ENCODE measurements at places on chromosomes 3 and 15. TPM values are rescaled to one million over a fixed set of nuclear protein-coding genes. Genes with fewer than 3 reads are reported as not detected.
A peak's percentile ranks its signal among the peaks of the same experiment; 100 is the strongest.

Gene TMA7
- total RNA-seq: 305 TPM

Gene ADAMTS7
- 5.1 TPM for total RNA-seq

Gene RLBP1
- total RNA-seq: not detected

Gene KY
- under 0.01 TPM for total RNA-seq

Gene GRIP2
- under 0.01 TPM for total RNA-seq

Gene CYP11A1
- 0.33 TPM for total RNA-seq

Gene PDZRN3
- total RNA-seq: 47.5 TPM

Gene TM4SF4
- 0.26 TPM for total RNA-seq

Gene UQCC5
- total RNA-seq: 5.1 TPM

Gene CILP
- 0.26 TPM for total RNA-seq

Gene GP9
- not detected for total RNA-seq

Gene PRR23B
- total RNA-seq: not detected

Gene ALPK3
- total RNA-seq: 0.50 TPM

GRCh38 chr3:12613250-12613649 lies 50.7 kb downstream of the RAF1 start:
- no peak for DNase-seq

DNA sequence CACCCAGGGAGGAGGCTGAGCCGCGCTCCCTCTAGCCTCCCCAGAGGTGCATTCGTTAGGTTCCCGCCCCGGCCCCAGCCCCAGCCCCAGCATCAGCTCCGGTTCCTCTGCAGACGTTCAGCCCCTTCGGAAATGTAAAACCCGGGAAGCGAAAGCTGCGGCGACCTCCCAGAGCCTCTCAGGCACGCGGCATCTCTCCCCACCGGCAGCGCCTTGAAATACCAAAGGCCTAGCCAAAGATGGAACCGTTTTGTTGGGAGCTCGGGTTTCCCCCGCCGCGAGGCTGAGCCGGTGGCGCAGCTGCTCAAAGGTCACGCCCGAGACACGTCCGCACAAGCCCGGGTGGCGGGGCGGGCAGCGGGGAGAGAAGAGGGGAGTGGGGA lies 77.8 kb upstream of the HES1 start:
- peak; percentile 36 for DNase-seq

DNA sequence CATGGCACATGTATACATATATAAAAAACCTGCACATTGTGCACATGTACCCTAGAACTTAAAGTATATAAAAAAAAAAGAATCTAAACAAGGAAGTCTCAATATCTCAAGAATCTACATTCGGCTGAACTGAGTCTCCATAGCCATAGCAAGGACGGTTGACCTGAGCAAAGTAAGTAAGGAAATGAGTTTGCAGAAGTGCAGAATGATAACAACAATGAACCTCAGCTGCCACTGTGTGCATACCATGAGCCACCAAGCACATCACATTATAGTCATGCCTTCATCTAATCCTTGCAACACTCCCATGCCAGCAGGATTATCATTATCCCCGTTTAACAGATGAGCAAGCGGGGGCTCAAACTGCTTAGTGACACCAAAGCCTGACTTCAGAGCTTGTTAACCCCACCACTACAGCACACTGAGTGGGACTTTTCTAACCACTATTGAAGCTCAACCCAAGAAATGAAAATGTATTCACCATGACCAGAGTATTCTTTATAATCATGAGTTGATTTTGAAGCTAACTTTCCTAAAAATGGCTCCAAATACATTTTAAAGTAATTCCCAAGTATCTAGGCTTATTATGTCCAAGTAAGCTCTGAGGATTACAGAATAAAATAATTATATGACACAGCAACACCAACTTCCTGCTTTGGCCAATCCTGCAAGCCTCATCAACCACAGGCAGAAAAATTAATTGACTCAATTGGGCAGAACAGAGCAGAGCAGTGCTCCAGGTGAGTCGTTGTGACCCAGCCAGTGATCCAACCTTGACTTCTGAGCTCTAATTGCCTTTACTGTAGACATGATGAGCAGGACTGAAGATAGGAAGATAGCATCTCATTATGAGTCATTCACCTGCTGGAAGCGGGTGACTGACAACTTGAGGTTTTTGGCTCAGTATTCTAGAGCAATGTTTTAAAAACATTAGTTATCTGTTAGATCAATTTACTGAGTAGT lies 47.3 kb upstream of the IL12A start:
- peak; percentile 23 for DNase-seq

DNA sequence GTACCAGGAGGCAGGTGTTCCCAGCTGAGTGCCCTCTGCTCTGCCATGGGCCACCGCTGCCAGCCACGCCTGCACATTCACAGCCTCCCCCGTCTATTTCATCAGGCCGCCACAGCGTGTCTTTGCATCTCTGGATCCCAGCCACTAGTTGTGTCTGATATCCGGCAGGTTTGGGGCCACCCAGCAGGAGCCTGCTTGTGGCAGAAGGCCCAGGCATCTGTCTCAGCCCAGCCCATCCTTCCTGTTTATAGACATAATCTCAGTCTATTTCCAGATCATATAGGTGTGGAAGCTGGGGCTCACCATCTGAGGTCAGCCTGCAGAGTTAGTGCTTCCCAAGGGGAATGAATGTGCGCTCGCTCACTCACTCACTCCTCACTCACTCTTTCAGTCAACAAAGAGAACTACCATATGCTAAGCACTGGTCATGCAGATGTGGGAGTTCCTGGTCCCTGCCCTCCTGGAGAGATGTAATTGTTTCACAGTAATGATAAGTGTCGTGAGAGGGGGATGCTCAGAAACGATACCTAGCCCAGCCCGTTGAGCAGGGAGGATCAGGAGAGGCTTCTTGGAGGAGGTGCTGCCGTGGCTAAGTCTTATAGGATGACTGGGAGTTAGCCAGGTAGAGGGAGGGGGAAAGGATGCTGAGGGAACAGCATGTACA lies 60.6 kb downstream of the FGD5 start:
- DNase-seq: peak; percentile 6

GRCh38 chr3:26068890-26069289 lies 279.0 kb downstream of the OXSM start:
- no peak for DNase-seq

DNA sequence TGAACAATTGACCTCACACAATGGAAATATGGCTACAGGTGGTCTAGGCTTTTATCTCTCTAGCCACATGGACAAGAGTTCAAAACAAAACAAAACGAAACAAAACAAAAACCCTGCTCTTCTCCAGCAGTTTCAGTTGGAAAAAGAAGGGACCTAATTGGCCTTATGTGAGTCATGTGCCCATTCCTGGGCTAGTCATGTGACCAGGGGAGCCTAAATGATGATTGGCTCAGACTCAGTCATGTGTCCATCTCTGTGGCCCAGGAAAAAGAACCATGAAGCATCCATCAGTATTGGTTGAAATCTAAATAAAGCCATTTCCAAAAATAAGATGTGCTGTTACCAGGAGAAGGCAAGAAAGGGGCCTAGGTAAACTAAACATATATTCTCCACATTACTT lies 96.8 kb downstream of the ANXA2 start:
- no peak for DNase-seq

DNA sequence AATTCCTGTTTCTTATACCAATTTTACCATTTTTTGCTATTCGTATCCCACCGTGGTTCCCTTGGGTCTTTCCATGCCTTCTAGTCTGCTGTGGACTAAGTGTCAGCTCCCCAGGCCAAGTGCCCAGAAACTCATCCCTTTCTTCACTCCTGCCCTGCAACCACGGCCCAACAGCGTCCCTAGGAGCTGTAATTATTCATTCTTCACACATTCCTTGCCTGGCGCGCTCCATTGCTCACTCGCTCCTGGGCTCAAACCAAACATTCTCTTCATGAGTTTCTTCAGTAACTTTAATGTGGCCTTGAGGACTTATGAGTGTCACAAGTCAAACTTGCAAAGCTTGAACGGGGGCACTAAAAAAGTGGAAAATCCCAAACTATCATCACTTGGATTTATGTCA lies 15.7 kb downstream of the GABRB3 start:
- DNase-seq: no peak

- DNase-seq: no peak
Measured at GRCh38 chr3:58356054-58356453, 23.4 kb downstream of the PXK start.

GRCh38 chr15:60397772-60398445 lies at the start of gene ANXA2:
ANXA2 (minus strand) TSS chr15:60397986; CDS start chr15:60386075, 11,911 bp downstream.
- peak; percentile 91 for DNase-seq

GRCh38 chr3:176359211-176359610 lies 838.1 kb downstream of the TBL1XR1 start:
- DNase-seq: no peak

GRCh38 chr3:63726656-63727055 lies 74.2 kb downstream of the SNTN start:
- peak; percentile 40 for DNase-seq

DNA sequence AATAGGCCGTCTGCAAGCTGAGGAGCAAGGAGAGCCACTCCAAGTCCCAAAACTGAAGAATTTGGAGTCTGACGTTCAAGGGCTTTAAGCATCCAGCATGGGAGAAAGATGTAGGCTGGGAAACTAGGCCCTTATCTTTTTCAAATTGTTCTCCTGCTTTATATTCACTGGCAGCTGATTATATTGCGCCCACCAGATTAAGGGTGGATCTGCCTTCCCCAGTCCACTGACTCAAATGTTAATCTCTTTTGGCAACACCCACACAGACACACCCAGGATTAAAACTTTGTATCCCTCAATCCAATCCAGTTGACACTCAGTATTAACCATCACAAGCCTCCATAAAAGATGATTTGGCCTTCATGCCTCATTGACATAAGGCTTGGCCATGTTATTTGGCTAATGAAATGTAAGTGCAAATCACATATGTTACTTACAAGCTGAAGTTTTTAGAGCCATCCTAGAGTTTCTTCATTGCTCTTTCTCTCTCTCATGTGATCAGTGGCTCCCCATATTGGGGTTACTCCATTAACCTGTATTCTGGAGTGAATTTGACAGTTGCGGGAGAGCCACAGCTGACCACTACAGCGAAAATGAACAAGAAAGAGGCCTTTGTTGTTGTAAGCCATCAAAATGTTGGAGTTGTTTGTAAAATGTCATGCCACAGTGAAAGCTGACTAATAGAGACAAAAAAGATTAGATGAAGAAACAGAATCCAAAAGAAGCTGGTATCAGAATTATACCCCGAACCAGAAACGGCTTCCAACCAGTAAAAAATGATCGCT lies 61.7 kb downstream of the GBE1 start:
- DNase-seq: no peak

- no peak for DNase-seq
Measured at GRCh38 chr3:140427786-140428185, 250.1 kb upstream of the TRIM42 start.

GRCh38 chr3:172197344-172197743 lies 158.0 kb downstream of the FNDC3B start:
- no peak for DNase-seq

DNA sequence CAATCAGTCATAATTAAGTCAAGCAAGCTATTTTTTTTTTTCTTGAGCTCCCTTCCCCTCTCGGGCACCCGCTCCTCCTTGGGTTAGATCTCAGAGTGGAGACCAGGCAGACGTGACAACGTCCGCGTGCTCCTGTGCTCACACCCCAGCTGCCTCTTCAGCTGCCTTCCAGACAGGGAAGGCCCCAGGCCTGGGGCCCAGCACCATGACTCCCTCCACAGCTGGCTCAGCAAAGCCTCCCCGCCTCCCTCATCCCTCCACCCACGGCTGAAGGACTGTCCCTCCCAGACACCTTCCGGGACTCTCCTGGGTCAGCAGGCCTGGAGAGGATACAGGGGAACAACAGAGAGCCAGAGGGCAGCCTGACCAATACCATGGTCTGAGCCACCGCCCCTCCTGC lies 87.9 kb upstream of the LINGO1 start:
- DNase-seq: no peak

- DNase-seq: peak; percentile 67
Measured at GRCh38 chr3:169699536-169700050, 36.1 kb upstream of the MECOM start.

- DNase-seq: peak; percentile 41
Measured at GRCh38 chr3:43727930-43728329, 37.2 kb downstream of the ABHD5 start.

DNA sequence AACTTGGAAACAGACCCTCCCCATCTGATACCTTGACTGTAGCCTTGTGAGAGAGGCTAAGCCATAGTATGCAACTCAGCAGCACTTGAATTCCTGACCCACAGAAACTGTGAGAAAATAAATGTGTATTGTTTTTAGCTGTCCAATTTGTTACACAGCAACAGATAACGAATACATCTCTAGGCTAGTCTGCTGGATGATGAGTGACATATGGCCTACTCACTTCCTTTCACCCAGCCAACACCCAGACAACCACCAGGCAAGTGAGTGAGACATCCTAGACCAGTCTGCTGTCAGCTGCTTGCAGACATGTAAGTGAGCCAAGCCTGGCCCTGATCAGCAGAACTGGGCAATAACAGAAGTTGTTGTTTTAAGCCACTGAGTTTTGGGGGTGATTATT lies 19.2 kb upstream of the SMAD6 start:
- DNase-seq: peak; percentile 23

GRCh38 chr3:4231041-4231440 lies 72.1 kb upstream of the SETMAR start:
- DNase-seq: no peak

GRCh38 chr3:45684327-45684892 lies 4.8 kb upstream of the SACM1L start:
- DNase-seq: no peak

DNA sequence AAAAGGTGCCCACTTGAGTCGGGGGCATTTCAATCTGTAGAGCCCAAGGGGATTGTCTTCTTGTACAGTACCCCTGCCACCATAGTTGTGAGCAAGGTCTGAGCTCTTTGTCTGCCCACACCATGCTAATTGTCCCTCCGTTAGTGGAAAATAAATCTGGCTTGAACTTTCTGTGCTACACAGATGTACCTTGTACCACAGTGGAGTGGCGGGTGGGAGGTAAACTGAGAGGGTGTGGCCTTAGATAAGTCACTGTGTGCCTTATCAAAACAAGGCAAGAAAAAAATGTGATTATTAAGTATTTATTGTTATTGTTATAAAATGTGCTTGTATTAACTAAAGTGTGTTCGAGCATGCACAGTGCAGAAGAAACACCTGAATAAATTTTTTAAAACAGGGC lies 242.9 kb upstream of the C2CD4B start:
- no peak for DNase-seq

- peak; percentile 28 for DNase-seq
Measured at GRCh38 chr3:8658306-8659212, 14.0 kb upstream of the SSUH2 start.

DNA sequence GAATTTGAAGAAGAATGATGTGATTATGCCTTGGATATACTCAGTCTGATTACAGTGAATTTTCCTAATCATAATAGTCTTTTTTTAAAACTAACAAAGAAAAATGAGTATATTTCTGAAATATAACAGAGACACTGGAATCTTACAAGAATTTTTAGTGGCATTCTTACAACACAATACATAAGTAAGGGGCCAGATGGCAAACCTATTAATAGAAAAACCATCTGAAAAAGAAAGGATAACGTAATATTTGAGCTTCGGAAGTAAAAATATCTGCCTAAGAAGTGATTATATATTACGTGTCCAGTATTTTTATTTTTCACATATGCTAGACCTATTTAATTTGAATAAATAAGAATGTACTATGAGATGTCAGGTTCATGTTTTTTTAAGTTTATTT lies 452.8 kb downstream of the NAALADL2 start:
- no peak for DNase-seq

GRCh38 chr15:34126522-34126921 lies 24.6 kb downstream of the PGBD4 start:
- DNase-seq: no peak

Measured in fibroblast of lung (primary cell).